ENCODE measurements at places on chromosomes 6 and 20. TPM values are rescaled to one million over a fixed set of nuclear protein-coding genes. Genes with fewer than 3 reads are reported as not detected.

DNA sequence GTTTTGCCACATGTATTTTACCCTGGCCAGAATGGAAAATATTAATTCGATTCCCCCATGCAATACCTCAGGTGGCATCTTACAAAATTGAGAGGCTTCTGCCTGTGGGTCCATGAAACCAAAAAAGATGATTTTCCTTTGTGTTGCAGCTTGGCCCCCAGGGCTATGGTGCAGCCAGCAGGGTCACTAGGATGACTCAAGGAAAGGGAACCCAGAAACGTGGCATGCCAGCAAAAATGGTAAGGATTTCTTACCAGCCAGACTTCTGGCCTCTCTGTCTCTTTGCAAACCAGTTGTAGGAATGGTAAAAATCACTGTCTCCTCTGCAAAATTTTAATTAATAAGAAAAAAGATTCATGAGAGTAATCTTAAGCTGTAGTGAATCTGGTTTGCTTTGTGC is 11.6 kb upstream of the TAAR9 start:
- no peak for DNase-seq

- DNase-seq, result peak; percentile 4
These were observed 554.2 kb downstream of the CDH26 start for GRCh38 chr20:60512443-60512842.

DNA sequence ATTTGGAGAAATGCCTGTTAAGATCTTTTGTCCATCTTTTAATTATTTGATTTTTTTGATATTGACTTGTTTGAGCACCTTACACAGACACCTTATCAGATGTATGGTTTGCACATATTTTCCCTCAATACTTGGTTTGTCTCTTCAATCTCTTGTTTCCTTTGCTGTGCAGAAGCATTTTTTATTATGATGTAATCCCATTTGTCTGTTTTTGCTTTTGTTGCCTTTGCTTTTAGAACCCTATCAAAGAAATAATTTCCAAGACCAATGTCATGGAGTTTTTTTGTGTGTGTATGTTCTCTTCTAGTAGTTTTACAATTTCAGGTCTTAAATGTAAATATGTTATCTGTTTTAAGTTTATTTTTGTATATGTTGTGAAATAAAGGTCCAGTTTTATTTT is 73.9 kb downstream of the HTR1B start:
- DNase-seq, result no peak

DNA sequence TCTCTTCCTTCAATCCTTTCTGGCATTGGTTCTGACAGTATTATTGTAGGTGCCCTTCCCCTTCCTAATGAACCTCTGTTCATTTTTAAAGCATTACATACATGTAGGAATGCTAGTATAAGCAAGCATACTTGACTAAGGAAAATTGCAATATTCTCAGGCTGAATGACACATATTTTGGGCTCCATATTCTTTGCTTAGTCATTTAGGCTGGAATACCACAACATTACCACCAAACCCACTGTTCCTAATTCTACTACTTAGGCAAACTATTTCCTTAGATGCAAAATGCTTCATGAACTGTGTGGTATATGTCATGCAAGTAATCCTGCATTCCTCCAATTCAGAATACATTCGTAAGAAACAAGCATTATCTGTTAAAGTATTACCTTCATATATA is 113.9 kb downstream of the PRDM1 start:
- DNase-seq, result peak; percentile 86

DNA sequence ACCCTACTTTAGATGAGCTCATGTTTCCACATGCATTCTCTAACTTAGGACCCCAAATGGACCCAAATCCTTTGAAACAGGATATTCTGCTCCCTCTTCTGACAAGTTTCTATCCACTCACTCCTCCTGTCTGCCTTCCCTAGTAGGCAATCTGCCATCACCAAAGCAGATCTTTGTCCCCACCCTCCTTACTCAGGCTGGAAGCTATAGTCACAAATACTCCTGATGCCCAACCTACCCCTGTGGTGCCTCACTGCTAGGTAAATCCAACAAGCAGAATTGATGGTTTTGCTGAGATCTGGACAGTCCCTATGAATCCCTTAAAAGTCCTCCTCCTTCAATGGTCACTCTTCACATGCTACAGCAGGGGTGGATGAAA is 21.7 kb downstream of the ELOVL5 start:
- no peak for DNase-seq

DNA sequence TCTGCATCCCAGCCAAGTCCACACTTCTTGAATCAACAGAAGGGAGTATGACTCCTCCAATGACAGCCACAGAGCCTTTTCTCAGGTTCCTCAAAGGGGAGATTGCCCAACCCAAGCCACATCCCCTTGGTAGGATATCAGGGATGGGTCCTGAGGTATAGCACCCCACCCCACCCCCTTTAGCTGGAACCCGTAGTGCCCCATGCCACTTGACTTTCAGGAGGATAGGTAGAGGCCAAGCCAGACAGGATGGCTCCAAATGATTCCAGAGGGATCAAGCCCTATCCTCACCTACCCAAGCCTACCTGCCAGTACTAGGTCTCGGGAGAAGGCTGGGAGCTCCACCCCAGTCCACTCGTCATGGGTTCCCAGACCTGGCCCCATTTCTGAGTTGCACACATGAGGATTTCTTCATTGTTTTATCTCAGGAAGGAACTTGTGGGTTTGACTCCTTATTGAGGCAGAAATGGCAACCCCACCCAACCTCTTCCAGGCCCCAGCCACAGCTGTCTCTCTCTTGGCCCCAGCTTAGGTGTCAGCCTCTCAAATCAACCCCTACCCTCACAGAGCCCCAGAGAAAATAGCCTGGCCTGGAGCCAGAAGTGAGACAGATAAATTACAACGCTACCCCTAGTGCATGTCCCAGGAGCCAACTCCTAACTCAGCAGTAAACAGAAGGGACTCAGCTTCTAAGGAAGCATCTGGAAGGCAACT is 3.6 kb downstream of the CCND3 start:
- DNase-seq, result no peak

- DNase-seq, result no peak
These were observed 2.9 kb upstream of the PRSS35 start for GRCh38 chr6:83509441-83509840.

DNA sequence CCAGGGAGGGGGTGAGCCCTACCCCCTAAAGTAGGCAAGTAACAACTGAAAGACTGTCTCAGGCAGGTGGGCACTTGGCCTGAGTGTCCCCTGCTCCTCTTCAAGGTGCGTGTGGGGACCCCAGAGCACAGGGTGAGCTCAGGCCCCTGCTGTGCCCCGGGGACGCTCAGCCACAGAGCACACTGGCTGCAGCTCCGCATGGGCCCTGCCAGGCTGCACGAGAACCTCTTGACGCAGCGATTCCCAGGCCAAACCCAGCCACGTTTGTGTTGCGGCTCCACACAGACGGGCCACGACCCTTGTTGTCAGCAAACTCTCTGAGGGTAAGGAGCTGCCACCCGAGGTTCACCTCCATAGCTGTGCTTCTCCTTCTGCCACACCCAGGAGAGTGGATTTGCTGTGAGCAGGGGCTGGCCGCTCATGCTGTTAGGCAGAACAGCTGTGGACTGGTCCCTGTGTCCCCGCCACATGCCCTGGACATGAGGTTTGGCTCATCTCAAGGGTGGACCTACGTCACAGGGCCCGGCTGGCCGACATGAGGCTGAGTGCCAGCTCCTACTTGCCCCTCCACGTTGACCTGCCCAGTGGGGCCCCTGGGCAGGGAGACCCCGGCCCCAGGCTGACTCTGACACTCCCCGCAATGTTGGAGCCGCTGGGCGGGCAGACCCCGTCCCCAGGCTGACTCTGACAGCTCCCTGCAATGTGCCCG is 29.7 kb upstream of the GATA5 start:
- DNase-seq, result no peak

DNA sequence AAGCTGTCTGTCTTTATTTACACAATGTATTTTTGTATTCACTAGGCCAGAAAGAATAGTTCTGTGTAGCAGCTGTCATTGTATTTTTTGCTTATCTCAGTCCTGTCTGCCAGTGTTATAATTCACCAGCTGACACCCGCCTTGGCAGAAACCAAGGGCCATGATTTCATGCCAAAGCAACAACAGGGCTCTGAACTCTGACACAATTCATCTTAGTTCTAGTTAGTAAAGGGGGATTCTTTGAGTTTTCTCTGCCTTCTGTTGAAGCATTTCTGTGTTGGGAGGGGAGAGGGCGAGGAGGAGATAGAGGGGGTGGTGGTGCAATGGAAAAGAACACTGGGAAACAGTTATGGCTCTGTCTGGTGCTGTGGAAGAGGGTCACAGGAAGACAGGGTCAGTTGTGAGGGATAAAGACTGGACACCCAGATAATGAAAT is 684.6 kb upstream of the MARCKS start:
- DNase-seq, result no peak

Gene PDE10A
- polyA plus RNA-seq, result 0.40 TPM

Gene TGM6
- polyA plus RNA-seq, result not detected

Gene ADGRG6
- 32.9 TPM for polyA plus RNA-seq

Gene ERVFRD-1
- polyA plus RNA-seq, result not detected

Gene FGD2
- not detected for polyA plus RNA-seq

Gene SIRPB2
- polyA plus RNA-seq, result not detected

Gene TTLL9
- 0.18 TPM for polyA plus RNA-seq

Measured in BJ (cell line).